Endothelial cell (in vitro differentiated cells): ENCODE measurements at places on chromosomes 6 and 20.

DNA sequence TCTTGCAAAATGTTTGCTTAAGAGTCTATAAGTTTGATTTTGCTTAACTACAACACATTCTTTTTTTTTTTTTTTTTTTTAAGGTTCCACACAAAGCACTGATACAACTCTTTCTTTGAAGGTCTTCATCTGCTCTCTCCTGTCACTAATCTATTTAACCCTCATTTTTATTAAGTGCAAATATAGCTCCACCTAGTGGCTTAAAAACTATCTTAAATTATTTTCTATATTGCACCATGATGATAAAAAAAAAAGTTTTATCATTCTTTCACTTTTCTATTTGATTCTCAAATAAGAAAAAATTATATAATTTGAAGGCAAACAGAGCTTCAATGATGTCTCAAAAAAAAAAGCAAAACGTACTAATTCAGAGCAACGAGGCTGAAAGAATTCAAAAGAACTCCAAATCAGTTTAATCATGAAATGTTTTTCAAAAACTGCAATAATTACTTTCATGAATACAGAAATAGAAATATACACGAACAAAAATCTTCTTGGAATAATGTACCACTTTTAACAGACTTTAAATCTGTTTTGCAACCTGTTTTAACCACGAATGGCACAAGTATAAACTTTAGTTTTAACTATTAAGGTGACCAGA, 12.8 kb downstream of the ESF1 start:
- no peak for DNase-seq

GRCh38 chr6:167736486-167737204, 90.1 kb upstream of the AFDN start:
- DNase-seq = no peak

GRCh38 chr20:44979090-44979621, 12.8 kb downstream of the STK4 start:
- no peak for DNase-seq

DNA sequence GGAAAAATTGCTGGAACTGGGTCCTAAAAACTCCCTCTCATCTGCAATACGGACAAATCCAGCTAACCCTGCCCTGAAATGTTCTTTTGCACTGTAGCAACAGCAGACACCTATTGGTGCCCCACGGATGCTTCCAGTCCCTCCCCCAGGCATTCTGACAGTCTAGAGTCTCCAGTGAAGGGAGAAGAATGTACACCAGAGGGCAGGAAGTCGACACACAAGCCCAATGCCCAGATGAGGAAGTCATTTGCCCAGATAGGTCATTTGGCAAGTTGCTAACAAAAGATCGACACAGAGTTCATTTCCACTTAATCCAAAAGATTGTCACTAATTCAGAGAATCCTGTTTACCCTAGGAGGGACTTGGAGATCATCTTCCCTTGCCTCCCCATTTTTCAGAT, 293.0 kb upstream of the PRDM1 start:
- no peak for DNase-seq

GRCh38 chr6:155310596-155310995, 3.7 kb downstream of the TFB1M start:
- no peak for DNase-seq
